Glutamatergic neuron (in vitro differentiated cells): ENCODE measurements at places on chromosomes 3 and 15. TPM values are rescaled to one million over a fixed set of nuclear protein-coding genes. Genes with fewer than 3 reads are reported as not detected.

DNA sequence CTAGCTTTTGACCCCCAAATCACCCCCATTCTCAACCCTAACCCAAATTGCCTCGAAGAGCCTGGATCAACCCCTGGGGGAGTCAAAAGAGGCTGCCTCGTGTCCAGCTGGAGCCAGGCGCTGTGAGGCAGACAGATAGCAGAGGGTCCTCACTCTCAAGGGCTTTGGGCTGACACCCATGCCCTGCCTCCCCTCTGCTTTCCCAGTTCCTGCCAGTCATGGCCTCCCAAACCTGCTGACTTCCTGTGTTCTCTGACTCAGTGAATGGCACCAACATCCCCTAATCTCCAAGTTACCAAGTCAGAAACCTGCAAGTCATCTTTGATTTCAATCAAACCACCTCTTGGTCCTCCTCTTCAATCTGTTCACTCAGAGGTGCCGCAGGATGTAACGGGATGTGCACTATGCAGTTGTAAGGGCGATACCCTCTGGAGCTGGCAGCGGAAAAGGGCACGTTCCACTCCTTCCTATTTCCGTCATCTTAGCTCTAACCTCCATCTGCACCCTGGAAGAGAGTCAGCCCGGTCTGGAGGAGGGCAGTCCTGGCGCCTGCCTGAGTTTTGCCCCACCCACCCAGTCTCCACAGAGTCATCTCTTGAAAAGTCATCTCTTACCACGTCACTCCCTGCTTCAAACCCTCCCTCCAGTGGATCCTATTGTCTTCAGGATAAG lies 52.4 kb upstream of the FAM174B start:
- no peaks in the 10 kb centered on the region for H3K4me1 ChIP-seq
- DNase-seq = no peak
- H3K27me3 ChIP-seq = peaks cover 15% of the 10 kb centered on the region
- no peak overlapping the region for H3K27ac ChIP-seq
- no peak overlapping the region for H3K4me3 ChIP-seq

Gene CYP1A1
- total RNA-seq = 0.27 TPM

Gene CPEB1
- 15.2 TPM for total RNA-seq

Gene EPHA3
- 9.9 TPM for total RNA-seq

- H3K4me1 ChIP-seq = peaks cover 6% of the 10 kb centered on the region
- H3K36me3 ChIP-seq = no peaks in the 10 kb centered on the region
- no peak for DNase-seq
- no peaks in the 10 kb centered on the region for H3K27me3 ChIP-seq
- no peak overlapping the region for H3K4me3 ChIP-seq
- H3K27ac ChIP-seq = no peak overlapping the region
Observed at GRCh38 chr3:189157232-189158007, 14.4 kb upstream of the TPRG1 start.

DNA sequence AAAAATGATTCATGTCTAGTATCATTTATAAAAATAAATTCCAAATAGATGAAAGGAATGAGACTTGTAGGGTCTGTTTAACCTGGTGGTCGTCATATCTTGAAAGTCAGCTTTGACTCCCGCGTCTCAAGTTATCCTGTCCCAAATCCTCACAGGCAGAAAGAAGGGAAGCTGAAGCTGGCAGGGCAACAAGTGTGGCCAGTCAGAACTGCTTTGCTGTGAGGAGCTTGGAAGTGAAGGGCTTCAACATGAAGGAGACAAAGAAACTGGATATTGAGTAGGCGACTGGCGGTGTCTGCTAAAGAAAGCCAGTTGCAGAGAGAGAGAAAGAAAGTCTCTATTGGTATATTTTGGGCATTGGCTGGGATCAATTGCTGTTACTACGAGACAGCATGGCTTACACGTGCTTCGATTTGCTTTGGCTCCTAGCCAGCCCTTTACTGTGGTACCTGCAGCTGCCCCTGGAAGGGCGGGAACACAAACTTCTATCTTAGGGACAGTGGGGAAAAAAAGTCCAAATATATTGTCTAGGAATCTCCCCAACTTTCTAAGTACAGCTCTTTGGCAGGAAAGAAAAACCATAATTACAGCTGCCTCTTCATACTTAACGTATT lies 107.2 kb downstream of the CHST2 start:
- H3K27me3 ChIP-seq = no peaks in the 10 kb centered on the region
- H3K27ac ChIP-seq = no peak overlapping the region
- no peaks in the 10 kb centered on the region for H3K4me1 ChIP-seq

Gene SAMMSON
- not detected for total RNA-seq

Gene TEX9
- 6.1 TPM for total RNA-seq

Gene C3orf49
- not detected for total RNA-seq

GRCh38 chr15:47998619-47999019 lies 122.2 kb upstream of the SLC24A5 start:
- no peak for DNase-seq
- no peak overlapping the region for H3K4me3 ChIP-seq
- no peaks in the 10 kb centered on the region for H3K36me3 ChIP-seq
- H3K27ac ChIP-seq = no peak overlapping the region
- H3K27me3 ChIP-seq = no peaks in the 10 kb centered on the region
- H3K4me1 ChIP-seq = peaks cover 3% of the 10 kb centered on the region

GRCh38 chr3:183129243-183129642 lies 29.9 kb upstream of the MCCC1 start:
- no peaks in the 10 kb centered on the region for H3K4me1 ChIP-seq
- peaks cover 11% of the 10 kb centered on the region for H3K36me3 ChIP-seq
- DNase-seq = no peak
- H3K27me3 ChIP-seq = no peaks in the 10 kb centered on the region
- no peak overlapping the region for H3K4me3 ChIP-seq

GRCh38 chr3:182482705-182483104 lies 310.6 kb upstream of the ATP11B start:
- H3K4me1 ChIP-seq = peaks cover 14% of the 10 kb centered on the region
- H3K4me3 ChIP-seq = no peak overlapping the region
- DNase-seq = no peak
- H3K27me3 ChIP-seq = peaks cover 2% of the 10 kb centered on the region
- H3K36me3 ChIP-seq = peaks cover 3% of the 10 kb centered on the region
- H3K27ac ChIP-seq = no peak overlapping the region

DNA sequence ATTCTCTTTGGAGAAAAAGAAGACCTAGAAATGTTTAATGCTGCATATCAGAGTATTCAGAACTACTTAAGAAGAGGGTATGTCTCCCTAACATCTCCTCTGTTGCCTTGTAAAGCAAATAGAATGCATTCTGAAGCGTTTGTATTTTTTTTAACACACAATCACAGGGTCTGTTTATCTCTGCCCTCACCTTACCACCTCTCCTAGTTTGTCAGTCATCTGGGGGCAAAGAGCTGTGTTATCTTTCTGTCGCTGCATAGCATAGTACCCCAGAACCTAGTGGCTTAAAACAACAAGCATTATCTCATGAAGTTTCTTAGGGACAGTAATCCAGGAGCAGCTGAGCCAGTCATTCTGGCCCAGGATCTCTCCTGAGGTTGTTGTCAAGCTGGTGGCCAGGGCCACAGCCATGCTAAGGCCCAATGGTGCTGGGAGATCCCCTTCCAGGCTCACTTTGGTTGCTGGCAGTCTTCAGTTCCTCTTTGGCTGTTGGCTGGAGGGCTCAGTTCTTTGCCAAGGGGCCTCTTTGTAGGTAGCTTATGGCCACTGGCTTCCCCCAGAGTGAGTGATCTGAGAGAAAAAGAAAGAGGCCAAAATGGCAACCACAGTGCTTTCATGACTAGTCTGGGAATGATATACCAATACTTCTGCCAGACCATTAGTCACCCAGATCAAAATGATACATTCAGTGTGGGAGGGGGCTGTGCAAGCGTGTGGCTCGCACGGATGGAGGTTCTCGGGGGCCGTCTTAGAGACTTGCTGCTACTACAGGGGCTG lies 17.8 kb downstream of the EDEM1 start:
- no peak overlapping the region for H3K4me3 ChIP-seq
- no peaks in the 10 kb centered on the region for H3K27me3 ChIP-seq
- H3K27ac ChIP-seq = no peak overlapping the region
- H3K4me1 ChIP-seq = peaks cover 5% of the 10 kb centered on the region

GRCh38 chr3:109943181-109943580 lies 605.8 kb upstream of the DPPA4 start:
- no peaks in the 10 kb centered on the region for H3K27me3 ChIP-seq
- peaks cover 3% of the 10 kb centered on the region for H3K4me1 ChIP-seq
- H3K36me3 ChIP-seq = no peaks in the 10 kb centered on the region
- peak overlapping the region; percentile 10 for H3K27ac ChIP-seq

DNA sequence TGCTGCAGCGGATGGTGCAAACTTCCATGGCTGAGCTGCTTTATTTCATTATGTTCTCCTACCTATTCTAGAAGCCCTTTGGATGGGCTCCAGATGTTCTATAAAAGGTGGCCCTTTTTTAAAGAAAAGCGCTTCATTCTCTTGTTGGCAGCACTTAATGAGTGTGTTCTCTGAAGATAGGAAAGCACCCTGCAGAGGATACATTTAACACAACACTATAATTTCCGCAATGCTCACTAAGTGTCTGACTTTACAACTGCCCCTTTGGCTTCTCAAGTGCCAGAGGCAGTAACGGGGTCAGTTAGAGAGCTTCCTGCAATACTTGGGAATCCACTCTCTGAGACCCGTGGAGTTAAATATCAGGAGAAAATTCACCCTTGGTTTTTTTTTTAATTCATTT lies 88.1 kb downstream of the MDFIC2 start:
- DNase-seq = no peak
- H3K4me3 ChIP-seq = no peak overlapping the region
- H3K4me1 ChIP-seq = no peaks in the 10 kb centered on the region
- H3K36me3 ChIP-seq = no peaks in the 10 kb centered on the region
- no peaks in the 10 kb centered on the region for H3K27me3 ChIP-seq

Gene ZDHHC3
- total RNA-seq = 52.4 TPM

Gene FMN1
- 1.1 TPM for total RNA-seq
